ENCODE measurements at places on chromosomes 2 and 18. TPM values are rescaled to one million over a fixed set of nuclear protein-coding genes. Genes with fewer than 3 reads are reported as not detected.

COL3A1 gene
- total RNA-seq: 1,297 TPM

COQ10B gene
- 42.9 TPM for total RNA-seq

DNA sequence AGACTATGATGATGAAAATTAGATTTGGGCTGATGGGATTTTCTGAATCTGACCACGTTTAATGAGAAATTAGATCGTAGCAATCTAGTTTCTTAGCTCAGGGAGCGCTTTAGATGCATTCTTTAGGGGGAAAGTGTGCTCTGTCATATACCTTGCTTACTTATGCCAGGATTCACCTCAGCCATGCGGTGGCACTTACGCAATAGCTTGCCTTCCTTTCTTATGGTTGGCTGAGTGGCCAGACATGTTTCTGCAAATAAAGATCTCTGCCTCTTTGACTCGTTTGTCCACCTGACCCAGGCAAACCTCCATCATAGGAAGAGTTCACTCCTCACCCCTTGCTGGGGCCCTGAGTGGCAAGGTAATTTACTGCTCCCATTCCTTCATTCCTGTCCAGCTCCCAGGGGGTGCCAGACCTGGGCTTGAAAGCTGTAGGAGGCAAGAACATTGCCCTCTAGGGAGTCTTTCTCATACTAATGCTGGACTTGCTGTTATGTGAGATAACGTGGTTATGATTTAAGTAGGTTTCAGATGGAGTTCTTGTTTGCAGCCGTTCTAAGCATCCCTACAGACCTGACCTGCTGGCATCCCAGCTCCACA, 57.1 kb downstream of the FBLN7 start:
- no peak overlapping the region for H3K27ac ChIP-seq
- H3K4me3 ChIP-seq: no peak overlapping the region
- peaks cover 4% of the 10 kb centered on the region for H3K27me3 ChIP-seq
- DNase-seq: no peak

DNA sequence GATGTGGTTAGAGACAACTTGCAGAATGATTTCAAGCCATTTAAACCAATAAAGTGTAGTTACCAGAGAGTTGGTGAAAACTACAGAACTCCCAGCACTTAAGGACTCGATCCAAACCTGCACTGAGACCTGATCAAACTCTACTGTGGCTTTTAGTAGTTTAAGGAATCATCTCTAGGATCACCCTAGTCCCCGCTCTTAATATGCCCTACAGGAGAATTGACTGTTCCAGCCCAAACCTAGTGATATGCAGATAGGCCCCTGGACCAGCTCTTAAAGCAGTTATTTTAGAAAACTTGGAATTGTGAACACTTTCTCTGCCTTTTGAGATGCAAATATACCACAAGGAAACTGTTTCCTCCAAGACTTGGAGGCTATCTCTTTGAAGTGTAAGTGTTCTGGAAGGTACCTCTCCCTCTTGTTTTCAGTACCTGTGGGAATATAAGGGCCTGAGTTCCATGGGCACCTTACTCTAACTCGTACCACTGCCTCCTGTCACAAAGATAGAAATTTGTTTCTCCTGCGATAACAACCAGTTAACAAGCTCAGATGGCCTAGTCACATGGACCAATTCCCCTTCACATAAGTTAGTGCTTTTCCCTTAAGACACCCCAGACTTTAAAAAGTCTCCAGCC, 1367.2 kb upstream of the SLC39A10 start:
- no peak overlapping the region for H3K4me3 ChIP-seq
- no peaks in the 10 kb centered on the region for H3K36me3 ChIP-seq
- DNase-seq: no peak
- H3K4me1 ChIP-seq: no peaks in the 10 kb centered on the region
- no peak overlapping the region for H3K27ac ChIP-seq

DNA sequence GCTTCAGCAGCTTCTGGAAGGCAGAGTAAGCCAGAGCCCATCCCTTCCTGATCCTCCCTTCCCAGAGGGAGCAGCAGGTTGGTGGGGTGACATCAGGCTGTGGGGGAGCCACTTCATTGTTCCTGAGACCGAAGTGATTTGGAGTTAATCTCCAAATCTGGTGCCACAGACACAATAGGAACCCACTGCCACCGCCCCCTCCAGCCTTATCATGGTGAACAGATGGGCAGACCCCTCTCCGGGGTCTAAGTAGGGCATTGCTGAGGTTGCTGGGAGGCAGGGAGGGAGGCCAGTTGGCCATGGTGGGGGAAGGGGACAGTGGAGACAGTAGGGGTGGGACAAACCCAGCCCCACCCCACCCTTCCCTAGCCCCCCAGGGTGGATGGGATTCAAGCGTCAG, 25.6 kb upstream of the SLC35F6 start:
- H3K4me3 ChIP-seq: no peak overlapping the region
- no peak overlapping the region for H3K27ac ChIP-seq
- H3K4me1 ChIP-seq: no peaks in the 10 kb centered on the region
- H3K27me3 ChIP-seq: no peaks in the 10 kb centered on the region
